ENCODE measurements at places on chromosomes 11 and 22.

DNA sequence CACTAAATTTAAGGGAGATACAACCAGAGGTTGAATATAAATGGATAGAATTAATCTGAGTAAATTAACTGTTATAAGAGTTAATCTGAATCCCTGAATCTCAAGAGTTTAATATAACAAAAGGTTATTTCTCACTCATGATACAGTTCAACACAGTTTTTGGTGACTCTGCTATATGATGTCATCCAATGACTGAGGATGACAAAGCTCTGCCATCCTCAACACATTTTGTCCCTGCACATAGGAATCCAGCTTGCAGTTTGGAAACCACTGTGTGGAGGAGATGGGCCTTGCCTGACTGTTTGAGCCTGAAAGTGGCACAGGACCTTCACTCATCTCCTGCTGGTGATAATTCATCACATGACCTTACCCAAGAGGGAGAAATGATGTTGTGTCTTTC lies 121.0 kb upstream of the MPPED2 start:
- no peak for DNase-seq

GRCh38 chr11:5646139-5646538 lies 21.3 kb downstream of the TRIM34 start:
- DNase-seq, result no peak

DNA sequence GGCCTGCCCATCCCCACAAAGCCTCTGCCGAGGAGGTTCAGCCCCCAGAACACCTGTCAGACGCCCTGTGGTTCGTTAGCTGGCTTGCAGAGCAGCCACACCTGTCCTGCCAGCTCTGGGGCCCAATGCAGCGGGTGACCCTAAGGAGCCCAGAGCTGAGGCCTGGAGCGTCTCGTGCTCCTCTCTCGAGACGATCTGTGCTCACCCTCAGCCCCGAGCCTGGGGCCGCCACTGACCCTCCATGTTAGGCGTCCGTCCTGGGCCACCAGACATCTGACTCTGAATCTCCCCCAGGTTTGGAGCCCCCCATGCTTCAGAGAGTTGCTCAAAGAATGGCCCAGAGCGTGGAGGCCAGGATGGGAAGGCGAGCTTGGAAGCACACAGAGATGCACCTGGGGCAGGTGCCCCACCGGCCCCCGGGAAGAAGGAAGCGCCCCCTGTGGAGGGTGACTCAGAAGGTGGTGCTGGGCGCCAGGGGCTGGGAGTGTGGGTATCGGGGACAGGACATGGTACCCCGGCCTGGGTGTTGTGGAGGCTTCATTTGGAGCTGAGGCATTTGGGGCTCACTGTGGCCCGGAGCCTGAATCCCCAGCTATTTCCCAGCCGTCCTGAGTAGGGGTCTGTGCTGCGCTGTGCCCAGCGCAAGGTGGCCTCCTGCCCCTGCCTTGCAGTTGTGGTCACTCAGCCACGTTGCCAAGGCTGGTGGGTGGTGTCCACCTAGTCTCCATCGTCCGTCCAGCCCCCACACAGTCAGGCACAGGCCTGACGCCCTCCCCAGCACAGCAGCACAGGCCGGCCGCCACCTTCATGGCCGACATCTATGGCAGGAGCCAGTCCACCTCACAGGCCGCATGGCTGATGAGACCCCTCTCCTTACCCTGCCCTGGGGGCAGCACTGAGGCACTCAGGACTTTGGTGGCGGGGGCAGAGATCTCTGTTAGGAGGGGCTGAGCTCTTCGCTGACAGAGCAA lies 36.2 kb downstream of the SBF1 start:
- no peak for DNase-seq

GRCh38 chr11:113796663-113797259 lies 17.2 kb downstream of the CLDN25 start:
- no peak for DNase-seq

DNA sequence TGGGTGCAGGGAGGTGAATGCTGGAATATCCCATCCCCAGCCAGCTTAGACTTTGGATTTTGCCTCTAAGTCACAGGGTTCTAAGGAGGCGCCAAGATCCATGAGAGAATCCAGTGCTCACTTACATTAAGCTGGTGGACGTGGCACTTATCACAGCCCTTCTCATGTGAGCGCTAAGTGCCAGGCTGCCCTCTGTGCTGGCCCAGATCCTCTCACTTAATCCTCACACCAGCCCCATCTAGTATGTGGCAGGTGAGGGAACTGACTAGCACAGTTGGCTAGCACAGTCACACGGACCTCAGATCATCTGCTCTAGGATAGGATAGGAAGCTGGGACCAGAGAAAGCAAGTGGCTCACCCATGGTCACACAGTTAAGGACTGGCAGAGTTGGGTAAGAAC lies 3.6 kb downstream of the HMOX1 start:
- no peak for DNase-seq

- no peak for DNase-seq
Observed at GRCh38 chr22:48824712-48825651, 1002.7 kb downstream of the BRD1 start.

GRCh38 chr22:29480512-29481264 lies 670 bp downstream of the NEFH start:
- DNase-seq, result no peak

- no peak for DNase-seq
Observed at GRCh38 chr11:74749127-74749964, 697 bp downstream of the RNF169 start.

DNA sequence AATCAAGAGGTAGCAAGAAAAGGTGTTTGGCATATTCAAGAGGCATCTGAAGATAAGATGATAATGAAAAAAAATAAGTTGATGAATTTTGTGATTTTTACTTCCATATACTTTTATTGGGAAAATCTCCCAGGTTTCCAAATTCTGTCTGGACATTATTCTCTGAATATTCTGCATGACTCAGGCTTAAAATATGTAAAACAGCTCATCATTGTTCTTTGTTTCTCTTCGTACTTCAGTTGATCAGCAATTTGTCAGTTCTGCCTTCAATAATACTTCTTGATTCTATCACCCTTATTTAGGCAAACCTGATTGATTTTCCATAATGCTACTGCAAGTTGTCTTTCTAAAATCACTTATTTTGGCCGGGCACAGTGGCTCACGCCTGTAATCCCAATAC lies 30.2 kb downstream of the GTF2H1 start:
- no peak for DNase-seq

DNA sequence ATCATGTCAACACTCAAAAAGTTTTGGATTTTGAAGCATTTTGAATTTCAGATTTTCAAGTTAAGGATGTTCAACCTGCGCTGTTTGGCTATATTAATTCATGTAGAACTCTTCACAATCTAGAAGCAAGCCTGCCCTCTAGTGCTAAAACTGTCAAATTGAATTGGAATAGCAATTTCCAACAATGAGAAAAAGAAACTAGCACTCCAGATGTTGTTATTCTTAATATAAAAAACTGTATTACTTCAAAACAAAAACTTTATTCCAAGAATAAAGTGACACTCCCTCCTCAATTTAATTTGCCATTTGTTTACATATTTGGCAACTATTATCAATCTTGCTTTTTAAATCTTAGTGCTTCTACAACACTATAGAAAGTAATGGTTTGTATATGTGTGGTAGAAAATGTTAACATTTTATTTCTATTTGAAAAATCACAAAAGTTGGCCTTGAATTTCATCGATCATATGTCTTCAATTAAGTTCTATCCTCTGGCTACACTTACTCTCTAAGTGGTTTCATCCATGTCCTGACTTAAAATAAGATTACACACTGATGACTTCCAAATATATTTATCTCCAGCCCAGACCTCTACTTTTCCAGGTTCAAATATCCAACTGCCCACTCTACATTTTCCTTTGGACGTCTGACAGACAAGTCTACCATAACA lies 36.6 kb downstream of the DCUN1D5 start:
- no peak for DNase-seq

DNA sequence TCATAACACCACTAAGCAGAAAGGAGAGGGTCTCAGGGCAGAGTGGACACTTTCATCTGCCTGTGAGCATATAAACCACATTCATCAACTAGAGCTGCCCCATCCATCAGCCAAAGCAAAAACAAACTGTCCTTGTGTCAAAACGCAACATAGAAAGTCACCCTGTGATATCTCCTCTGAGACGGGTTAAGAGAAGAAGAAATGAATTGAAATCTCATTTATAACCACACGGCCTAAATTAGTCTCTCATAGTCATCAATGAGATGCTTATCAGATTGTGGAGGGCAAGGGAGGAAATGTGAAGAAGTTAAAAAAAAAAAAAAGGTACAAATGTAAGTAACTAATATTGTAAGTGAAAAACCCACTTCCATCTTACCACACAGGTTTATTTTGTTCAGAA lies 75.7 kb downstream of the SIK3 start:
- DNase-seq, result no peak
